Activated gamma-delta T cell (primary cell): ENCODE measurements at places on chromosomes 2 and 18.

GRCh38 chr2:173872714-173873113 lies 92.5 kb downstream of the SP3 start:
- DNase-seq, result no peak

DNA sequence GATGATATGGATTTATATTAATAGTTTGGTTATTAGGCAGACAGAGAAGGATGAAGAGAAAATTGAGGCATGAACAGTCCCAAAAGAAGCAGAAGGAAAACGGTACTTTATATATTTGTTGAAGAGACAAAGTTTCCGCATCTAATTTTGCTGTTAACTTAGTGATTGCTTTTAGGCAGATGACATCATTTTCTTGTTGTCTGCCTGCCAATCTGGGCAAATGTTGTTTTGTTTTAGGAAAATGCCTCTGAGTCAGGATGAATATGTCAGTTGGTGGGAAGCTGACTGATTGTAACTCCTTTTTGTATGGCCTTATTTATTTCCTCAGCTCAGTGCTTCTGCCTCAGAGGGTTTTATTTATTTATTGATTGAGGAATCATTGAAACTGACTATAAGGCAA lies 52.5 kb upstream of the CAVIN2 start:
- no peak for DNase-seq

DNA sequence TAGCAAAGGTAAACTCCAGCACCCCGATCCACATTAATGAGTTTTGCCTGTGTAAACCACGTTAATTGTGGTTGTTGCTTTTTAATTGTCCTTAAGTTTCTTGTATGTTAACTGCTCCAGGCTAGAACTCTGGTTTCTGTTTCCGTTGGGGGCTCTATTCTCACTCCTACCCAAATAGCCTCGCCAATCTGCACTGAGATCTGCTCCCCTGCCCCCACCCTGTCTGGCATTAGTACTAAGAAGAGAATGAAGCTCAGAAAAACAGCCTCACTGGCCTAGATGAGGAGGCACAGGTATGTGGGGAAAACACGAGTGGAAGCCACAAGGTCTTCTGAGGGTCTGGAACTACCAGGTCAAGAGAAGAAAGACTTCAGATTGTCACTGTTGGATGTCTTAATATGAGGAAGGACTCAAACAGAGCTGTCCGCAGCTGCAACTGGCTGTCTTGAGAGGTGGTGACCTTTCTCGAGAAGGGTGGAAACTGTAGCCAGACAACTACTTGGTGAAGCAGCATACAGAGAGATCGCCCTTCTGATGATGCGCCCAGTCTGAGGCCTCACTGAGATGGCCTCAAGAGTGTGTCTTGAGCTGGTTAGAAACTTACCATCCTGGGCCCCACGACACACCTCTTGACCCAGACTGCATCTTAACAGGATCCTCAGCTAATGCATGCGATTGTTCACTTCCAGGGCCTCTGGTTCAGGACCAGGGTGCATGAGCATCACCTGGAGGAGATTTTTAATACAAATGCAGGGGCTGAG lies 73.1 kb downstream of the TGOLN2 start:
- DNase-seq, result no peak

DNA sequence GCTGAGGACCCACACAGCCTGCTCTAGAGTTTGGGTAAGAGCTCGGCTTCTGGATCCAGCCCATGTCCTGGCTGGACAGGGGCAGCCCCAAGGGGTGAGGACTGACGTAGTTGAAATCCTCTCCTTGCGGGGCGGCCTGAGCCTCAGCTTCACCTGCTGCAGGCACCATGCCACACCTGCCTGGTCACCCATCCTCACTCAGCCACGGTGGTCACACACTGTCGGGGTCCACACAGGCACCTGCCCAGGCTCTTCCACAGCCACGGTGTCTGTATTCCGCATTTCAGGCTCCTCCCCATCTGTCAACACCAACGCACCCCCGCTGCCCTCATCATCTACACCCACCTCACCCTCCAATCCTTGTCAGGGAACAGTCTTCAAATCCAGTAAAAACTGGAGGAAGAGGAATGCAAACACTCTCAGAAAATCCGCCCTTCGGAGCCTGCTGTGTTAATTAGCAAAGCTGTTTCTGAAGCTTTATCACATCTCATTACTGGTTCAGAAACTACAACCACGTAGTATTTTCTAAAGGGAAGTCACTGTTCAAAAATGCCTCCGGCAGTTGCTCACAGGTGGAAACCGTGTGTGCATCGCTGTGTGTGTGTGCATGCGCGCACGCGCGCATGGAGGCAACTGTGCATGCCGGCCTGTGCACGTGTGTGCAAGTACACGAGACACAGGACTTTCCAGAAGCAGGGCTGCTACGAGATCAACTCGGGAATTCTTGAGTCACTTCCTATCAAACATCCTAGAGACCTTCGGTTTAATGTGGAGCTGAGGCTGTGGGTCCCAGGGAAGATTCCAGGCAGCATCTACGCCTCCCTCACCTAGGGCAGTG lies 38.2 kb downstream of the SLC66A2 start:
- DNase-seq, result no peak

GRCh38 chr18:22930089-22930713 lies 2.9 kb upstream of the RBBP8 start:
- DNase-seq, result no peak

GRCh38 chr2:220980966-220981675 lies 591.0 kb downstream of the EPHA4 start:
- DNase-seq, result no peak

DNA sequence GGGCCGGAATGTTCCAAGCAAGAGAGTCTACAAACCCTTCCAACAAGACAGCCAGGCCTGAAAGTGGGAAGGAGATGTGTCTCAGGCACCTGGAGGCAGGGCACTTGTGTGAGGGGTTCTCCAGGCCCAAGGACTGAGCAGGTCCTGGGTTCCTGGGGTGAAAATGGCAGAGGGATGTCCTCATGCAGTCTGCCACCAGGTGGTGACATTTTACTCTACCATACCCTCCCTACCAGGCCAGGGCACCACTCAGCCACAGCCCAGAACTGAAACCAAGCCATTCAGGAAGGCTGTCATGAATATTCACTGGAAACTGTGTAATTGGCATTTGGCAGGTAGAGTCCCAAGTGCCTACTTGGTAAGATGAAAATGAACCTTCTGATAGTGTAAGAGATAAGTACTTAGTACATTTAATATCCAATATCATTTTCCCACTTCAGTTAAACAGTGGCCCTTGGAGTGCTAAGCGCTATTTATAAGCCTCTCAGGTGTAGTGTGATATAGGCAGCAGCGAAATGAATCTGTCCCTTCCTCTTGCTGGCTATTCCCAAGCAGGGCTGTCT lies 185.1 kb downstream of the MYO5B start:
- DNase-seq, result no peak

DNA sequence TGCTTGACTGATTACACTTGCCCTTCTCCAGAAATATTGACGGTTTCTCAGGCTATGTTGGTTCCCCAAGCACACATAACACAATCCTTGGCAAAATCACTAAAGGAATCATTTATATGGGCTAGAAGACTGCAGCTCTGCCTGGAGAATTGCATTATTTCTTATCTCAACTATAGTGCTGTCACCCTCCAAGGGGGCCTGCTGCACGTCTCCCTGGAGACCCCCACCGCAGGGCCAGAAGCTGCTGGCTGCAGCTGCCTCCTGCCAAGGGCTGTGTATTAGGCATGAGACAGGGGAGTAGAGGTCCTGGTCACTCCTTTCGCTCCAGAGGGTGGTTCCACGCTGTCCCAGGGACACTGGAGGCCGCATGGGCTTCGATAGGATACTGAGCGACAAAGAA lies 76.6 kb downstream of the LRRC30 start:
- DNase-seq, result no peak

DNA sequence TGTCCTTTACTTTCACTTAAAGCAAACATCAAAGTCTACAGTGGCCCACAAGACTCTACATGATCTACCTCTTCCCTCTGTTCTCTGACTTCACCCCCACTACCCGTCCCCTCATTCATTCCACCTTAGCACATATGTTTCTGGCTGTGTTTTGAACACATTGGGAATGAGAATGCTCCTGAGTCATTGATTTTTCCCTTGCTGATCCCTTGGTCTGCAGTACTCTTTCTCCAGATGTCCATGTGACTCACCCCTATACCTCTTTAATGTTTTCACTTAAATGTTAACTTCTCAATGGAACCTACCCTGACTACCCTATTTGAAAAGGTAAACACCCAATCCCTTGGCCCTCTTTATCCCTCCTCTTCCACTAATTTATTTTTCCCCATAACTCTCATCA lies 30.7 kb upstream of the FRZB start:
- DNase-seq, result no peak

DNA sequence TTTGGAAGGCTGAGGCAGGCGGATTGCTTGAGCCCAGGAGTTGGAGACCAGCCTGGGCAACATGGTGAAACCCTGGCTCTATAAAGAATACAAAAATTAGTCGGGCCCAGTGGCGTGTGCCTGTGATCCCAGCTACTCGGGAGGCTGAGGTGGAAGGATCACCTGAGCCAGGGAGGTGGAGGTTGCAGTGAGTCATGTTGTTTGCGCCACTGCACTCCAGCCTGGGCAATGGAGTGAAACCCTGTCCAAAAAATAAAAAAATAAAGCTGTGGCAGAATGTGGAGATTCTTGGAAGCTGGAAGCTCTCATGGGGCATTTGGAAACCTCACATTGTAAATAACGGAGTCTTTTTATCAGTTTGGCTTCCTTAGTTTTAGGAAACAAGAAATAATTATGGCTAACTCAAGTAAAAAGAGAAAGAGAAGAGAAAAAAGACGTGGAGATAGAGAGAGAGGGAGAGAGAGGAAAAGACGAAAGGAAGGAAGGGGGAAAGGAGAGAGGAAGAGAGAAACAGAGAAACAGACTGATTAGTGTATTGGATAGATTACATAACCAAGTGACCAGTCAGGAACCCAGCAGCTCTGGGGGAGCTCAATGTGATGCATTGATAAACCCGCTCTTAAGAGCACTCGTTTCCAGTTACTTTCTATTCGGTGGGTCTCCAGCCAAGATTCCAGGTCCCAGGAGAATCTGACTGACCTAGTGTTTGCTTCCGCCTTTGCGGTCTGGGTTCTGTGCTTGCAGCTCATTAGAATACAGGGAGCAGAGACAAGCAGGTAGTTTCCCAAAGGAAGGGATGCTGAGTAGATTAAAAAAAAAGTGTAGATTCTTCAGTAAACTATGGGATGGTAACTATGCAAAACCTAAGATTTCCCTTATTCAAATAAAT lies 1.1 kb upstream of the SPAST start:
- no peak for DNase-seq

DNA sequence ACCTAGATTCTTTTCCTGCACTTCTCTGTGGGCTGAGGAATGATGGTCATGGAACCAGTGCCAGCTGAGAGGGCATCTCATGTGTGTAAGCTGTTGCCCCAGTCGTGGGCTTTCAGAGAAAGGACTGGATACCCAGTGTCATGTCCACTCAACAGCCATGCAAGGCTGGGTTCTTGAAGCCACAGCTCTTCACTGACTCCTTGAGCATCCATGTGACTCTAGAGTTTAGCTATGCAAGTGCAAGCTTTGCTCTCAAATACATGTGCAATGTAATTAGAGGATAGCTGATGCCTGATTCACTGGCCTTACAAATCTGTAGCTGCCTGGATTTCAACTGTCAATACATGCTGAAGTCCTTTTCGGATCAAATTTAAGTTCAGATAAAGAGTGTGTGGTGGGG lies 46.8 kb upstream of the EML6 start:
- DNase-seq, result no peak

DNA sequence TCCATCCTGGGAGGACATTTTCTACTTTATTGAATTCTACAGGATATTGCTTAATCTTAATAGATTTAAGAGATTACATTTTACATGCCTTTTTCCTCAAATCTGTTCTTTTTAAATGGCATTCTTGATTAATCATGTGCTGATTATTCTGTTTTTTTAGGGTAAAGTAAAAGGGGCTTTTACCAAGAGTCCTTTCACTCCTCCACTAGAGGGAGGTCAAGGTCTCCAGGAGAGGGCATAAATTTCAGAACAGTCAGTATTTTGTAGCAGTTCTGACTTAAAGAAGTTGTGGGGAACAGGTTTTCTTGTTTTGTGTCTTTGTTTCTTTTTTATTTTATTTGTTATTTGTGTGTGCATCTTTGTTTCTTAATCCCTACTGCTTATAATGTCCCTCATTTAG lies 25.4 kb downstream of the WDR75 start:
- DNase-seq, result no peak

DNA sequence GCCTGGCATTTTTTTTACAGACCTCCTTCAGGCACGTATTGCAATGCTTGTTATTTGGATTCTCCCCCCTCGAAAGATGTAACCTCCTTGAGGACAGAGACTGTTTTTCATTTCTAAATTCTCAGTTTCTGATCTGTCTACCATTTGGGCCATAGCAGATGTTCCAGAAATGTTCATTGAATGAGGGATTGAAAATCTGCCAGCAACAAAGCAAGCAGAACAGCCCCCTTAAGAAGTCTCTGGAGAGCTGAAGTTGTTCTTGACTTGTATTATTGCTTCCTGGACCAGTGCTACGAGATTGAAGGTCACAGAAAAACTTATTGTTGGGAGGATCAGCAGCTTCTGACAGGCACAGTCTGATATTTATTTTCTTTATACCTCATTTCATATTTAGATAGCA lies 355.5 kb downstream of the EPHA4 start:
- no peak for DNase-seq

- DNase-seq, result no peak
Observed at GRCh38 chr2:213266421-213266820, 17.8 kb upstream of the SPAG16 start.

GRCh38 chr2:7210712-7211111 lies 293.5 kb downstream of the RNF144A start:
- DNase-seq, result no peak

DNA sequence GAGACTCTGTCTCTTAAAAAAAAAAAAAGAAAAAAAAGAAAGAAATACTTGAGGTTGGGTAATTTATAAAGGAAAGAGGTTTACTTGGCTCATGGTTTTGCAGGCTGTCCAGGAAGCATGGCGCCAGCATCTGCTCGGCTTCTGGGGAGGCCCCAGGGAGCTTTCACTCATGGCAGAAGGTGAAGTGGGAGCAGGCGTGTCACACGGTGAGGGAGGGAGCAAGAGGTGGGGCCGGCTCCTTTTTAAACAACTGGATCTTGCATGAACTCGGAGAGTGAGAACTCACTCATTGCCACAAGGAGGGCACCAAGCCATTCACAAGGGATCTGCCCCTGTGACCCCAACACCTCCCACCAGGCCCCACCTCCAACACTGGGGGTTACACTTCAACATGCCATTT lies 30.6 kb downstream of the CYP26B1 start:
- no peak for DNase-seq

- no peak for DNase-seq
Observed at GRCh38 chr2:231429152-231429551, 33.6 kb downstream of the B3GNT7 start.

- DNase-seq, result no peak
Observed at GRCh38 chr2:226159875-226160479, 639.6 kb downstream of the IRS1 start.

GRCh38 chr2:176534798-176535466 lies 265.7 kb downstream of the MTX2 start:
- no peak for DNase-seq

- DNase-seq, result no peak
Observed at GRCh38 chr2:79083597-79084251, 4.1 kb downstream of the REG1B start.

DNA sequence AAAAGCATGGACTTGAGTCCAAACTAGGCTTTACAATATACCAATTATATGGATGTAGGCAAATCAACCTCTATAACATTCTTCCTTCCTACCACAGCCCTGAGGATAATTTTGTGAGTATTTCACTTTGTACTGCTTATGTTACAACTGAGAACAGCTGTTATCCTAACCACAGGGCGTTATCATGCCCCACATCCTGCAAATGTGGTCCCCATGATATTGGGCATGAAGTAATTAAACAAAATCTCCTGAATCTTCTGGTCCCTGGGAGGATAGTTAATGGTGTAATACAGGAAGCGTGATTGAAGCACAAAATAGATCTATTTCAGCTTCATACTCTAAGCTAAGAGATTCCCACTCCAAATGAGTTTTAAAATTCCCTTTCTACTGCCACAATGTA lies 223.6 kb downstream of the CDH20 start:
- no peak for DNase-seq
